Activated CD4-positive, alpha-beta T cell treated with anti-CD3 and anti-CD28 coated beads, Interleukin-2, Interleukin-6, amounts not matched to agents 100 ng/mL and 50 ng/mL, durations not matched to agents 16 hours and 8 hours (primary cell): ENCODE measurements at places on chromosomes 11 and 22.

DNA sequence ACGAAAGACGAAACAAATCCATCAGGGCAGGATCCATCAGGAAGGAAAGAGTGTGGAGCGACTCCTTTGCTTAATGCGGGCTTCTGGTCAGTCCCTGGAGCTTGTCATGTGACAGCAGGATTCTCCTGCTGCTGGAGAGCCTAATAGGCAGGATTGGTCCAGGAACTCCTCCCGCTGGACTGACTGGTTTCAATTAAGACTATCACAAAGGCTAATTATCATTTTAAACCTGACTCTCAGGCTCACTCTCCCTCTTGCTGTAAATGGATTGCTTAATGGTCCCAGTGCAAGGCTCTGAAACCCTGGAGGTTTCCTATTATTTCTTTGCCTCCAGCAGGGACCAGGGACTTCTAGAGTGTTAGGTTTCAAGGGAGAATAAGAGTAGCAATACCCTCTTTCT lies 493.8 kb downstream of the NTM start:
- no peak for DNase-seq

- DNase-seq, result no peak
These were observed 269.9 kb upstream of the SORL1-AS1 start for GRCh38 chr11:121722431-121723245.

GRCh38 chr11:36211761-36212430 lies 77.3 kb downstream of the COMMD9 start:
- DNase-seq, result no peak

GRCh38 chr11:75029836-75030631 lies 41.3 kb downstream of the NEU3 start:
- no peak for DNase-seq

- no peak for DNase-seq
These were observed 96.9 kb downstream of the TEAD1 start for GRCh38 chr11:12770966-12771597.

DNA sequence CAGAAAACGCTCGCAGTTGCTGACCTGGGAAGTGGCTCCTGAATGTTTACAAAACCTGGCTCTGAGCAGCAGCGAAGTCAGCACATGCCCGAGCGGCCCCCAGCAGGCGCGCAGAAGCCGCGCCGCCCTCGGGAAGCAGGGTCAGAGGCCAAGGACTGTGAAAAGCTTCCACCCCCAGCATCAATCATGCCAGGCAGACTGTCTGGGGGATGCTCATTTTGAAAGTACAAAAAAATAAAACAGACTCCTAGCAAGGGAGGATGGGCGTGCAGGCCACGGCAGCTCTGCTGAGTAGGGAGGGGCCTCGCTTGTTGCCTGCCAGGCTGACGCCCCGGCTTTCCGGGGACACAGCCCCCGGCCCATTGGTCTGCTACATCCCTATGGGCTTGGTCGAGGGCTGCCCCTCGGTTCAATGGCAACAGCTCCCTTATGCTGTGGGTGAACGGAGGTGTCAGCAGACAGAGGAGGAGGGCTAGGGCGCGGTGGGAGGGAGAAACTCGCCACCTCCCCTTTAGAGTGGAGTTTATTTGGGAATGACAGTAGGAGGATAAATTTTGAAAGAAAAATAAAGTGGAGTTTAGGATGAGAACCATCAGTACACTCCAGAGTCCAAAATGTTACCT lies 37.7 kb upstream of the GNB1L start:
- DNase-seq, result peak; percentile 79

- DNase-seq, result no peak
These were observed 4.4 kb downstream of the TSPO start for GRCh38 chr22:43155789-43156188.

DNA sequence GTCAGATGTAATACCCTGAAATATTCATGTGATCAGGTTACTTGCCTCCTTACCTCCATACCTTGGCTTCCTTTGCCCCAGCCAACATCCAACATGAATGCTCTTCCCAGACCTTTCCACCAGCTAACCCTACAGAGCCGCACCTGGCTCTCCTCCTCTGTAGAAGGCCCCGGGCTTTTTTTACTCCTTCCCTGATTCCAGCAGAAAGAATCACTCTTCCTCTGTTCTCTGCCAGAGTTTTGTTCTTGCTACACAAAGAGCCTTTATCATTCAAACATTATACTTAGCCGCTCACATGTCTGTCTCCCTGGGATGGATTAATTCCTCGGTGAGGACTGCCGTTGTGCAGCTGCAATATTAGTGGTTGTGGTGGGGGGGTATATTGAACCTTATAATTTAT lies 116.8 kb upstream of the GRAMD1B start:
- DNase-seq, result no peak

GRCh38 chr11:87127101-87127500 lies 89.4 kb downstream of the TMEM135 start:
- no peak for DNase-seq

DNA sequence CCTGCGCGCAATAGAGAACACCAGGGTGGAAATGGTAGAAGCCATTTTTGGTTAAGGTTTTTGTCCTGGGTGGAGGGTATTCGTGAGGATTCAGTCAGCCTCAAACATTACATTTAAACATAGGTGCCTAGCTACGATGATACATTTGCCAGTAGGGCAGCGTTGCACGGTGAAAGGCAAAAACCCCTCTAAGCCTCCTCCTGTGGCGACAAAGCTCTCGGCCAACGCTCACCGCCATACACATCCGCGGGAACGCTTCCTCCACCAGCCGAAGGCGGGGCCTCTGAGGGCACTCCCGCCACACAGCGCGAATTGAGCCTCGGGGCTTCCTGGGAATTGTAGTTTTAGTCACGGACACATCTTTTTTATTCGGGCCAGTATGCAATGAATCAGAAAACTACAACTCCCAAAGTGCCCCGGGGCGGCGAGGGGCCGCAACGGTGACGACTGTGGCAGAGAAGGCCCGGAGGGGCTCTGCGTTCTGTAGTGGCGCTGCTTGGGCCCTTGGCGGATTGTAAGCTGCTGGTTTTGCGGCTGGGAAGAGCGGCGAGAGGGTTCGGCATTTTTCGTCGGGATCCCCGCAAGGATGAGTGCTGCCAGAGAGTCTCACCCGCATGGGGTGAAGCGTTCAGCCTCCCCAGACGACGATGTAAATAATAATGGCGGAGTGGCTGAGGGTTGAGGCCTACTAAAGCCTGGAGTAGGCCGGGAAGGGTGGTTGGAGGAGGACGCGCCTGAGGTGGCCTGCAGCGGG lies at the start of gene C11orf58:
TSS of gene C11orf58 (plus strand) at position 455 of the 754 bp plus-strand sequence. CDS start at position 587, 132 bp downstream.
- DNase-seq, result peak; percentile 97

GRCh38 chr11:12376259-12377081 lies 901 bp upstream of the PARVA start:
- DNase-seq, result no peak
